NCI-H187 (cell line): ENCODE measurements at places on chromosomes 5 and 9.

- no peak for DNase-seq
Measured at GRCh38 chr5:142132916-142133315, 24.3 kb downstream of the NDFIP1 start.

- no peak for DNase-seq
Measured at GRCh38 chr5:141958546-141959172, 657 bp upstream of the PCDH12 start.

- DNase-seq: no peak
Measured at GRCh38 chr9:72349240-72349639, 15.8 kb downstream of the ZFAND5 start.

DNA sequence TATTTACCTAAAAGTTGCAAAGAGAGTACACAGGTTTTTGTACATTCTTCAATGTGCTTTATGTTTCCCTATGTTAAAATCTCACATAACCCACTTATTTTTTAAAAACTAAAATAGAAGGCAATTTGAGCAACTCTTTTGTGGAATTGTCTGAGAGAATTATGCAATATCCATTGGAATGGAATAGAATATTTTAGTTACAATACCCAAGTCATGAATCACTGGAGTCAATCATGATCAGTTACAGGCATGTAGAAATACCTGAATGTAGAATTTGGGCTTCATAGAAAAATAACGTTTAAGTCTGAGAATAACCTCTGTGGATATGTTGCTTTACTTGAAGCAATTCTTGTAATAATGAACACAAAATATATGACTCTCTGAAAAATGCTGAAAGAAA, 143.3 kb downstream of the FGF10 start:
- DNase-seq: no peak

DNA sequence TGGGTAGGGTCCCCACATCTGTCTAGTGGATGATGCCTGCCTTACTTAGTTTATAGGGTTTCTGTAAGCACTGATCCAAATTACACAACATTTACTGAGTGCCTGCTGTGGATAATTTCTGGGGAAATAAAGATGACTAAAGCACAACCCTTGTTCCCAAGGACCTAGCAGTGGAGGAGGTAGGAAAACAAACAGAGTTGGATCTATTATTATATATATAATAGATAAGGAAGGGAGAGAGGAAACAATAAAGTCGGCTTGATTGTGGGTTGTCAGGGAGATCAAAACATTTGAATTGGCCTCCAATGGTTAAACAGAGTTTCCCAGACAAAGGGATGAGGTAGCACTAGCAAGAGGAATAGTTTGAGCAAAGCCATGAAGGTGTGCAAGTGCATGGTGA, 14.0 kb downstream of the IL33 start:
- no peak for DNase-seq

DNA sequence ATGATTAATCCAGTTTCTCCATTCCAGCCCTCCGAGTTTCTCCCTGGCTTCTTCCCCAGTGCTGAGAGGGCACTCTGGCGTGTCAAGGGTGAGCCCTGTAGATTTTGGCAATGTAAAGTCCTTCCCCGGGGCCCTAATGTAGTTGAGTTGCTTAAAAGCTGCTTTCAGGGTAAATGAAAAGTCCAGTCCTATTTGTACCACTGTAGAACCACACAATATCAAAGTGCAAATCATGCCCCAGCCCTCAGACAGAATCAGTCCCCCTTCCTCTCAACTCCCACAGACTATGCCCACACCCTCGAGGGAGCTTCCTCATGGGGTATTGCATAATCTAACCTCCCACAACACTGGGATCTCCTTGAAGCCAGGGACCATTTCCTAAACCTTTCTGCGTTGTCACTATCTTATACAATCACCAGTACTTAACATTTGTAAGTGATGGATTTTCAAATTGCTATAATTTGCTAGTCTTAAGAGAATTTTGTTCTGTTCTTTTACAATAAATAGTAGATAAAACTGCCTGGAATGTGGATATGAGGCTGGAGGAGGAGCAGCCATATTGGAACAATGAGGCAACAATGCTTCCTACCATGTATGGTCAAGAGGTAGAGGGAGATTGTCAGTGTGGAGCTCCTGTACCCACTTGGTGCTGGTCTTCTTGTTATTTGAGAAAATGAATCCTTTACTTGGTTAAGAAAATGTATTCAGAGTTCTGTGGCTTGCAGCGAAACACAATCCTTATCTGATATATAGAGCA, 34.4 kb downstream of the ZNF366 start:
- DNase-seq: no peak

GRCh38 chr5:145495741-145496140, 339.4 kb downstream of the PRELID2 start:
- no peak for DNase-seq

DNA sequence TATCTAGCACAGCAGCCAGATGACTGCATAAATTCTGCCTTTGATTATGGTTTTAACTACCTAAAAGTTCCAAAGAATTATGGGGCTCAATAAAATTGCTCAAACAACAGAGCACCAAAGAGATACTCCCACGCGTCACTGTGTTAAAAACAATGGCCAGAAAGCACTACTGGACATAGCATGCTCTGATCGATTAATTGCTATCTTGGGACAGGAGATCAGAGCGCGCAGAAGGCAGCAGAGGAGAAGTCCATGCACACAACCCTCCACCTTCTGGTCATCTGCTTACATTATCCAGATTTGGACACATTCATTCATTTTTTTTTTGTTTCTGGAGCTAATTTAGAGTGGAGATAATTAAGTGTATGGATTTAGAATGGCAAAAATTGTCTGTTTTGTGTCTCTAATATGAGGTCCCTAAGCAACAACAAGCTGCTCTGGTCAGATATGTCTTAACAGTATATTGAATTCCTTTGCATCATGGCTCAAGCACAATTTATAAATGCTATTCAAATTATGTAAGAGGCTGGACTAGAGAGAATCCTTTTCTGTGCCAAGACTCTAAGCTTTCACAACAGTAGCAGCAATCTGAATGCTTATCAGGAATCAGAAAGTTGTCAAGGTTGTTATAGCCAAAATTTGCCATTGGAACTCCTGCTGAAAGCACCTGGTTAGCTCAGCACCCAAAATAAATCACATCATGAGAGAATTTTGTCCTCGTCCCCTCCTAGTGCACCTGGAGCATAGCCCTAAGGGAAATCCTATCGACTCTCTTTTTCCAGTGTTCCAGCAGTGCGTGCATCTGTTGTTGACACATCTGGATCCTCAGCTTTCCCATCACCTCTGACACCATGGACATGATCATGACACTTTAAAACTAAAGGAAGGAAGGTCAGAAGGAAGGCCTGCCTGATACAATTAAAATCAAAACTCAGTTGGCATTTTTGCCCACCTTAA, 98.6 kb upstream of the HMHB1 start:
- no peak for DNase-seq

GRCh38 chr5:10077791-10078545, 171.7 kb downstream of the ATPSCKMT start:
- DNase-seq: no peak

DNA sequence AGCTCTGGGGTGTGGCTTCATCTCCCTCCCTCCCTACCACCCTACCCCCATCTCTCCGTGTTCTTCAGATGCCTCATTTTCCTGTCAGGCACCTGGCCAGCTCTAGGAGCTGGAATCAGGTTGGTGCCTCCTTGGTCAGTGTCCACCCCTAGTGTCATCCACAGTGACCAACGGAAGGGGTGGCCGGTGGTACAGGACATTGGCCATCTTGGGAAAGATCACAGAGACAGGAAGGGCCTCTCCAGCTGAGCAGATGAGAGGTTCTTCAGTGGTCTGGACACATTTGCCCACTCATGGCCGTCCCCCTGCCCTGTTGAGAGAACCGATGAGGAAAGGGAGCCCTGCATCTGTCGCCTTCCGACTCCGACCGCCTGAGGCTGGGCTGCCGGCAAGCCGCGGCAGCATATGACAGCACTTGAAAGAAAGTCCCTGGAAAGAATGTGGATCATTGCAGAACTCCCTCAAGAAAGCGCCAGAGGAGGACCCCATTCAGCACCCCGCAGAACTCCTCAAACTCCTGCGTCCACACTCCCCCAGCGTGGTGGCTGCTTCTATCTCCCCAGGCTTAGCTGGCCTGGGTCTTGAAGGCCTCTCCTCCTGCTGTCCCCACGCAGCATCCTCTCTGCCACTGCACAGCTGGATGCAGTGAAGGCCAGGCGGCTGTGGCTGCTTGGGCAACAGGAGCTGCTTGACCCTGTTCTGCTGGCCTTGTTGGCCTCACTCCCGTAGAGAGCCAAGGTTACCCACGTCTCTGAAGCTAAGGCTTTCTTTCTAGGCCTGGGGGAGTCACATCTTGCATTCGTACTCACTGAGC, 1.9 kb upstream of the CLPTM1L start:
- no peak for DNase-seq

- no peak for DNase-seq
Measured at GRCh38 chr9:16258191-16258590, 612.3 kb downstream of the BNC2 start.

GRCh38 chr5:139806726-139807646, 11.4 kb downstream of the PSD2 start:
- DNase-seq: no peak

- DNase-seq: no peak
Measured at GRCh38 chr5:163841-164240, 27.5 kb upstream of the LRRC14B start.

DNA sequence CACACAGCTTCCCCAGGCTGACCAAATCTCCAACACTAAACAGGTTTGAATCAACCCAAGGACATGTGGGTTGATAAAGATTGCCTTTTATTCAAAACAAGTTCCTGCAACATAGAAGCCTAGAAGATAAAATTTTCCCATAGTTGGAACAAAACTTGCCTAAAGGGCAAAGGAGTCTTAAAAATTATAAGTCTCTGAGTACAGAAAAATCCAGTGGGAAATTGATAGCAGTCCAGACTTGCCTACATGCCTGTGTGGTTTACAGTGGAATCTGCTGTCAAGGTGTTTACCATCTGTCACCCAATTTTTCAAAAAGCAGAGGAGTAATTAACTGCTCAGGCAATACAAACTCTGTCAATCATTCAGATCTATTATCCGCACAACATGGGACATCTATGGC, 168.2 kb downstream of the PPP2R2B start:
- DNase-seq: no peak

DNA sequence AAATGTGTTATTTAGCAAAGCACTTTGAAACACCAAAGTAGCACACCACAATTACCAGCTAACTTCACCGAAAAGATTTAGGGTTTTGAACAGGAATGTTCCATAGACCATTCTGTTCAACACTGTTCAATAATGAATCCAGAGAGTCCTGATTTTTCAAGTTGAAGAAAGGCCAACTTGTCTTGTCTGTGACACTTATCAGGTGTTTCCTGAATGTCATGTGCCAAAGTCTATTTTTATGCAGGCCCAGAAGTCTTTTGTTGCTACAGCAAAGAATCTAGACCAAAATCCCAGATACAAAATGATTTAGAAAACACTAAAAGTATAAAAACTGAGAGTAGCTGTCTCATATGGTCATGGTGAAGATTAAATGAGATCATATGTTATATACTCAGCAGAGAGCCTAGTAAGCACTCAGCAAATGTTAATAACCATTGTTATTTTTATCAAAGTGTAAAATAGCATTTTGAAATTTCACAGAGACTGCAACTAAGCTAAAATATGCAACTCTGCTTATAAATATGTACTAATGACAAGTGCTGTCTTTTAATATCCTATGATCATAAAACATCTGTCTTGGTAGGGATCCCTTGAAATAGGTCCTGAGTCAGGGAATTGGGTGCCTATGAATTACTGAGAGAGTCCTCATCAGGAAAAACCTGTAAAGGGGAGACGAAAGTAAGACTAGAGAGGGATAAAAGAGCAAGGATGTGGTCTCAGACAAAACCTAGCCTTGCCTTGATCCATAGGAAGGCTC, 122.4 kb upstream of the SLC12A2 start:
- no peak for DNase-seq

GRCh38 chr5:129768735-129769134, 20.8 kb downstream of the MINAR2 start:
- no peak for DNase-seq

GRCh38 chr9:88478246-88478645, 56.7 kb upstream of the NXNL2 start:
- no peak for DNase-seq

- no peak for DNase-seq
Measured at GRCh38 chr5:58902765-58903164, 319.9 kb downstream of the RAB3C start.

DNA sequence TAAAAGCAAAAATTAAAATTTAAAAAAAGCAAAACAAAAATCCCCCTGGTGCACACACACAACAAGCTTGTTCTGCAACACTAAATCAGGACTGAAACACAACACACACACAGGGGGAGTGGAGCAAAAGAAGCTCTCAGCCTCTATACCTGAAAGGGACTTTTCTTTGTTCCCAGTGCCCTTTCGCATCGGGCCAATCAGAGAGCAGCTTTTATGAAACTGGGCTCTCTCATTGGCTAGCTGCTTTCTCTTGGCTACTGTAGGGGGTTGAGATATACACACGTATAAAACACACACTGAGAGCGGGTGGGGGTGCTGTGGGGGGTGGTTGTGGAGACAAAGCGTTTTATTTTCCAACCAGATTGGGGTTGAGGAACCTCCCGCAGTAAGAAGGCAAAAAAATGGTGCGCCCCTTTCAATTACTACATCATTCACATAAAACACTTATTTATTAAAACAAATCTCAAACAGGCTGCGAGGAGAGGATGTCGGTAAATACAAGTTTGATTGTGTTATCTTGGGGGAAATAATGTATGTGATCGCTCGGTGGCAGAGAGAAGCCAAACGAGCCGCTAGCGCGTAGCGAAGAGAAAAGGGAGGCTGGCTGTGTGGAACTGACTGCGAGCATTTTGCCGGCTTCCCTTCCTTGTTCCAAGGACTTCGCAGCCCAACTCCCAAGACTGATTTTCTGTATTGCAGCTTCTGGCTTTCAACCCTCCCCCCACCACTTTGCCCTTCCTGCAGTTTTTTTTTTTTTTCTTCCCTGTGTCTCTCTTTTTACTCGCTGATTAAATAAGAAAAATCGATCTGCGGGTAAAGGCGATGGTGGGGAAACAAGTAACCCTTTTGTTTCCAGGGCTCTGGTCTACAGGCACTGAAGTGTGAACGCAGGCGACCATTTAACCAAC, 2.5 kb upstream of the ZNF608 start:
- peak; percentile 76 for DNase-seq

GRCh38 chr5:3428334-3428733, 167.3 kb upstream of the IRX1 start:
- no peak for DNase-seq

DNA sequence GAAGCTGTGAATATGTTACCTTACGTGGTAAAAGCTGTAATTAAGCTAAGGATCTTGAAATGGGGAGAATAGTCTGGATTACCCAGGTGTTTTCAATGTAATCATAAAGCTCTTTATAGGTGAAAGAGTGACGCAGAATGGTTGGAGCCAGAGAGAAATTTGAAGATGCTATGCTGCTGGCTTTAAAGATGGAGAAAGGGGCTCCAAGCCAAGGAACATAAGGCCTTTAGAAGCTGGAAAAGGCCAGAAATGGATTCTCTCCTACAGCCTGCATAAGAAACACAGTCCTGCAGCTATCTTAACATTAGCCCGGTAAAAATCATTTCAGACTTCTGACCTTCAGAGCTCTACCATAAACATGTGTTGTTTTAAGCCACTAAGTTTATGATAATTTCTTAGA, 243.3 kb upstream of the VLDLR start:
- no peak for DNase-seq

- no peak for DNase-seq
Measured at GRCh38 chr5:132971483-132972435, 8.3 kb upstream of the AFF4 start.

GRCh38 chr9:91166796-91167366, 194.8 kb downstream of the AUH start:
- DNase-seq: no peak
